Ammon's horn (tissue), 1 donor: ENCODE measurements at places on chromosomes 7 and 10.
A peak's percentile ranks its signal among the peaks of the same experiment; 100 is the strongest.

- no peak for DNase-seq
Observed at GRCh38 chr7:44735403-44736165, 13.1 kb upstream of the ZMIZ2 start.

- DNase-seq: peak; percentile 79
Observed at GRCh38 chr10:71854031-71854430, 3.0 kb upstream of the PSAP start.

DNA sequence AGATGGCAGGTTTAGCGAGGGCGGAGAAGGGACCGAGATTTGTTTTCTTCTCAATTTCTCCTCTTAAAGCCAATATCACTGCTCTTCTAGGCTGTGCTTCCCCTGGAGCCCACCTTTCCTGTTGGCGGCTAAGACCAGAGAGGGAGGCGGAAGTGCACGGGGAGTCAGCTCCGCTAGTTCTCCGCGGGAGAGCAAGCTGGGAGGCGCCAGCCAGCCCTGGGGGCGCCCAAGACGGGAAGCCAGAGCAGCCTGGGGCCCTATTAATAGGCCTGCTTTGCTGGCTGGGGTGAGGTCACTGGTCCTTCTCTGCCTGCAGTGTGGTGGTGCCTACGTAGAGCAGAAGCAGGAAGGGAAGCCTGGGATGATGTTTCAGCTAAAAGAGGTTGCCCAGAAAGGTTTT lies 61.6 kb downstream of the LSM5 start:
- DNase-seq: no peak

DNA sequence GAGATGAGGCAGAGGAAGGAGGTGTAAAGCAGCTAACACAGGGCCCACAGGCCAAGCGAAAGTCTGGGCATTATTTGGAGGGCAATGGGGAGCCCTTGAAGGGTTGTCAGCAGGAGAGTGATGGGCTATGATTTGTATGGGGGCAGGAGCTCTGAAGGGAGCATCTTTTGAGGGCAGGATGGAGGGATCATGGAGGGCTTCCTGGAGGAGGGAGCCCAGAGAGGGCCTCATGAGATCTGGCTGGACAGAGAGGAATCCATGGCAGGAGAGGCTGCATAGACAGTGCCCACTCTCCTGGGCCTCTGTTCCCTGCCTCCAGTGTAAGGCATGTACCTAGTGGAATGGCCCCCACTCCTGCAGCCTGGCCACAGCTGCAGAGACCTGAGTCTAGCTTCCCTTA lies 136.6 kb upstream of the PPIF start:
- no peak for DNase-seq

GRCh38 chr7:99244939-99245338 lies 27.7 kb upstream of the MYH16 start:
- no peak for DNase-seq

DNA sequence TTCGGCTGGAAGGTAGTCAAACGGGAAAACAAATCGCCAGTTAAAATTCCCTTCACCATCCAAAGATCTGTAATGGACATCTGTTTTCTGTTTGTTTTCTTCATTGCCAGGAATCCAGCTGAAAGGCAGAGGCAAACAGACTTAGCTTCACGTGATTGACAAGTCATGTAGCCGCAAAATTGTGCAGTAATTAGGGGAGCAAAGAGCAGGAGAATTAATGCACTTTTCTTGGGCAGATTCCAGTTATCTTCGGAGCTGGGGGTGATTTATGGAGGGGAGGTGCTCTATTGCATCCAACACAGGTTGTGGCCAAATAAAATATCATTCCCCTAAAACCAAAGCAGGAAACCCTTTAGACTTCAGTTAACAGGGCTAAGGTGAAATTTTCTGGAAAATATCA lies 162.2 kb downstream of the MYOF start:
- no peak for DNase-seq

- no peak for DNase-seq
Observed at GRCh38 chr10:105149371-105149891, 508.3 kb downstream of the SORCS3 start.

- DNase-seq: no peak
Observed at GRCh38 chr10:50794490-50794889, 54.8 kb downstream of the ASAH2B start.

DNA sequence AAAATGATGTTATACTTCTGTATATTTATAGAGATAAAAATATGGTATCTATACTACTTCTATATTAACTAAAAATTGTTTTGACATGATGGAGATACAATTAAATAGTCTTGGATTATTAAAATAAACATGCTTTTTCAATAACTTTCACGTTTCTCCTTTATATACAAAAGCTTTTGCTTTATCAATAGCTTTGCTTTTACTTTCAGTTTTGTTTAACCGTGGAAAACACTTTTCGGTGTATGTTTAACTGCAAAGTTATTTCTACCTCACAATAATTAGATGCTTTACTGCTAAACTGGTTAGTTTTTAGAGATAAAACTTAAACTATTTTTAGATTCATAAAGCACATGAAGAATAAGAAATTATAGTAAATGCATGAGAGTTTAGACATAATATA lies 432.1 kb upstream of the PCDH15 start:
- DNase-seq: no peak
